ENCODE measurements at places on chromosomes 2 and 18. TPM values are rescaled to one million over a fixed set of nuclear protein-coding genes. Genes with fewer than 3 reads are reported as not detected.

The METAP1D gene
- 15.0 TPM for total RNA-seq

The FRZB gene
- total RNA-seq = 13.0 TPM

The CDH20 gene
- total RNA-seq = 0.89 TPM

The EXOC6B gene
- total RNA-seq = 104 TPM

The CIB4 gene
- not detected for total RNA-seq

The PECR gene
- total RNA-seq = 9.7 TPM

The TTN gene
- total RNA-seq = 1.0 TPM

The MYO1B gene
- 74.6 TPM for total RNA-seq

The NT5DC4 gene
- total RNA-seq = not detected

The PDE1A gene
- 1.9 TPM for total RNA-seq

The MAP3K19 gene
- not detected for total RNA-seq

The GAL3ST2 gene
- total RNA-seq = 0.86 TPM

The MROH2A gene
- not detected for total RNA-seq

The CFAP53 gene
- total RNA-seq = 0.65 TPM

The B3GNT2 gene
- total RNA-seq = 25.0 TPM

The KCNS3 gene
- 3.1 TPM for total RNA-seq

The FAM228A gene
- total RNA-seq = 1.1 TPM

The LOXL3 gene
- 21.9 TPM for total RNA-seq

The RNU2-63P gene
- 13.0 TPM for total RNA-seq

The PRSS56 gene
- 0.09 TPM for total RNA-seq

The FBXO11 gene
- total RNA-seq = 102 TPM

The GKN1 gene
- not detected for total RNA-seq

The BCS1L gene
- 39.4 TPM for total RNA-seq

The LRRC30 gene
- not detected for total RNA-seq

The GRHL1 gene
- 9.7 TPM for total RNA-seq

The CYTIP gene
- not detected for total RNA-seq

The ZNF397 gene
- 44.2 TPM for total RNA-seq

The CNGA3 gene
- total RNA-seq = not detected

The COL3A1 gene
- total RNA-seq = 7,584 TPM

The FAM124B gene
- not detected for total RNA-seq

The MAPK4 gene
- 6.3 TPM for total RNA-seq

The MARCHF4 gene
- 0.09 TPM for total RNA-seq

The CYBRD1 gene
- 47.7 TPM for total RNA-seq

The FBLN7 gene
- 1.9 TPM for total RNA-seq

The SCN7A gene
- 2.2 TPM for total RNA-seq

All from mesothelial cell of epicardium (in vitro differentiated cells).